ENCODE measurements at places on chromosomes 12 and 14.

- peak; percentile 52 for DNase-seq
Measured at GRCh38 chr12:90959538-90960139, 4.7 kb upstream of the CCER1 start.

DNA sequence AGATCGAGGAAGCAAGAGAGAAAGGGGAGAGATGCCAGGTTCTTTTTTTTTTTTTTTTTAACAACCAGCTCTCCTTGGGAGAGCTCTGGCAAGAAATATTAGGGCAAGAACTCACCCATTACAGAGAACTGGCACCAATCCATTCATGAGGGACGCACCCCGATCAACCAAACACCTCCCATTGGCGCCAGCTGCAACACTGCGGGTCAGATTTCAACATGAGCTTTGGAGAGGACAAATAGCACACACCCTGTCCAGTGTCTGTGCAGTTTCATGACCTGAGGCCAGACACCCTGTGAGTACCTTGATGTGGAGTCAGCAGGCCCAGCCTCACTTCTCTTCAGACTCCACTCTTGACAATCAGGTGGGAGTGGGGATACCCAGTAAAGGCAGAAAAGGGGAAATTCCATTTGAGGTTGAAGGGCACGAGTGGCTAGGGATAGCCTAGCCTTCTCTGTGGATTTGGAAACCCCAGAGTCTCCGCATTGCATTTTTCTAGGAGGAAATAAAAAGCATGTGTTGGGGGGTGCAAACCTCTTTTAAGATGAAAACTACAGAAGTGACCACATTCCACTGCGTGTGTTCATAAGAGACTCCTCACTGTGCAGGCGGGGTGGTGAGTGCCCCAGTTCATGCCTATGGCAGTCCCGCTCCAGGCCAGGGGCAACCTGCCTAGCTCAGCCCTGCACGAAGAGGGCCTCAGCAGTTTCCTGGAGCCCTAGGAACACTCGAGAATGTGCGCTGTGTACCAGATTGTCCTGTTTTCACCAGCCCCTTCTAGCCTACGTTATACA lies 42.4 kb upstream of the GPATCH2L start:
- peak; percentile 15 for DNase-seq

DNA sequence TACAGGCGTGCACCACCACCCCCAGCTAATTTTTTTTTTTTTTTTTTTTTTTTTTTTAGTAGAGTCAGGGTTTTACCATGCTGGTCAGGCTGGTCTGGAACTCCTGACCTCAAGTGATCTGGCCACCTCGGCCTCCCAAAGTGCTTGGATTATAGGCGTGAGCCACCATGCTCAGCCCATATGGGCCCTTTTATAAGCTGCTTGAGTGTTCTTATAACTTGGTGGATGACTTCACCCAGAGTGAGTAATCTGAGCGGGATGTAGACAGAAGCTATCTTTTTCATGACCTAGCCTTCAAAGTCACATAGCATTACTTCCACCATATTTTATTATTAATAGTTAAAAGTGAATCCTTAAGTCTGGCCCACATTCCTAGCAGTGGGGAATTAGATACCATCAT lies 16.4 kb downstream of the BBOF1 start:
- peak; percentile 80 for DNase-seq

DNA sequence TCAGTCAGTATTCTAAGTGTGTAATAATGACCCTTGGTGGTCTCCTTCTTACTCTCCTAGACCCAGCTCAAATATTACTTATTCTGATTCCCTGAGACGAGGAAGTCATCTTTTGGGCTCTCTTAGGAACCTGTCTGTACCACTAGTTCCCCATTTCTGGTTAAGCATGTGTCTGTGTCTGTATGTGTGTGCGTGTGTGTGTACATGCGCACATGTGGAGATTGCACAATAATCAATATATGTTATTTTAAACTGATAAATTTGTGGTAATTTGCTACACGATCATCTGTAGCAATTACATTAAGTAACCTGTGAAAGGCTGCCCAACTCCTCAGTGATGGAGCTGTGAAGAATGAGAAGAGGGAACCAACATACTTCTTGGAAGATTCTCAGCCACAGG lies 132.2 kb downstream of the ASCL4 start:
- no peak for DNase-seq

- DNase-seq, result no peak
Measured at GRCh38 chr14:33922125-33922524, 28.7 kb downstream of the EGLN3 start.

GRCh38 chr14:74647678-74648461 lies 35.8 kb upstream of the LTBP2 start:
- DNase-seq, result no peak

Measured in HFFc6 (cell line).